ENCODE measurements at places on chromosomes 13 and 19. TPM values are rescaled to one million over a fixed set of nuclear protein-coding genes. Genes with fewer than 3 reads are reported as not detected.
A peak's percentile ranks its signal among the peaks of the same experiment; 100 is the strongest.

DNA sequence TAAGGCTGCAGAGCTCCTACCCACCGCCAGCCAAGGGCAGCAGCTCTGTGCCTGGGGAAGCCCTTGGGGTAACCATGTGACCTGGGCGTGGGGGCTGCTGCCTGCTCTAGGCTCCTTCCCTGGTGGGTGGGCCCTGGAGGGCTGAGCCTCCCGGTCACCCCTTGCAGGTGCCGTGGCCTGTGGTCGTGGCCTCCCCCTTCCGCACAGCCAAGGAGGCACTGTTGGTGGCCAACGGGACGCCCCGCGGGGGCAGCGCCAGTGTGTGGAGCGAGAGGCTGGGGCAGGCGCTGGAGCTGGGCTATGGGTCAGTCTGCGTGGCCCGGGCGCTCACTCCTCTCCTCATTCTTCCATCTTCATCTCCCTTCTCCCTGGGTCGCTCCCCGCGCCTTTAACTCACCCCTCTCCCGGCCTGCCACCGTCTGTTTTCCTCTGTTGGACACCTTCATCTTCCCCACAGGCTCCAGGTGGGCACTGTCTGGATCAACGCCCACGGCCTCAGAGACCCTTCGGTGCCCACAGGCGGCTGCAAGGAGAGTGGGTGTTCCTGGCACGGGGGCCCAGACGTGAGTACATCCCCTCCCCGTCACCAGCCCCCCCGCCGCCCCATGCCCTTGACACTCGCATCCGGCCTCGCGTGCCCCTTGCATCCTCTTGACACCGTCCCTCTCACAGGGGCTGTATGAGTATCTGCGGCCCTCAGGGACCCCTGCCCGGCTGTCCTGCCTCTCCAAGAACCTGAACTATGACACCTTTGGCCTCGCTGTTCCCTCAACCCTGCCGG, 9.9 kb upstream of the FLT3LG start:
- no peak for DNase-seq
- H3K4me3 ChIP-seq: no peak overlapping the region
- no peak overlapping the region for H3K27ac ChIP-seq
- no peaks in the 10 kb centered on the region for H3K27me3 ChIP-seq

DNA sequence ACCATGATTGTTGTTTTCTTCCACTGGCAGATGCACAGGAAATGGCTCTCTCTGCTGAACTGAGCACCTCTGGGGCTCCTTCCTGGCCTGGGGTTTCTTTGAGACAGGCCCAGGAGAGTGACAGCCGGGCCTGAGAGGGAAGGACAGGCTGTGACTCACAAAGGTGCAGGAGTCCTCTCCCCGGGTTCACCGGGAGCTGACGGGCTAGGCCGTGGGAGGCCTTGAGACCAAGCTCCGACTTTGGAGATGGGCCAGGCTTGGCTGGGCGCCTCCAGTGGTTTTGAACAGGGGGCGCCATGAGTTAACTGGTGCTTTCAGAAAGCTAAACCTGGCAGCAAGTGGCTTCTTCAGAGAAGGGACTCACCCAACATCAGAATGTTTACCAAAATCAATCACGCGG, 143.4 kb downstream of the URI1 start:
- H3K27me3 ChIP-seq: no peaks in the 10 kb centered on the region
- no peaks in the 10 kb centered on the region for H3K36me3 ChIP-seq
- no peak for DNase-seq
- H3K27ac ChIP-seq: no peak overlapping the region

- DNase-seq: peak; percentile 91
- peaks cover 27% of the 10 kb centered on the region for H3K27me3 ChIP-seq
- no peaks in the 10 kb centered on the region for H3K36me3 ChIP-seq
- H3K27ac ChIP-seq: no peak overlapping the region
These were observed 181.0 kb upstream of the GPR12 start for GRCh38 chr13:26941345-26942174.

TRIP10 gene
- total RNA-seq: 39.1 TPM

IGFL2 gene
- total RNA-seq: not detected

GRCh38 chr19:1580382-1580781, 12.3 kb upstream of the MEX3D start:
- H3K27me3 ChIP-seq: no peaks in the 10 kb centered on the region
- no peak overlapping the region for H3K4me3 ChIP-seq
- no peak for DNase-seq
- peaks cover 55% of the 10 kb centered on the region for H3K36me3 ChIP-seq

DNA sequence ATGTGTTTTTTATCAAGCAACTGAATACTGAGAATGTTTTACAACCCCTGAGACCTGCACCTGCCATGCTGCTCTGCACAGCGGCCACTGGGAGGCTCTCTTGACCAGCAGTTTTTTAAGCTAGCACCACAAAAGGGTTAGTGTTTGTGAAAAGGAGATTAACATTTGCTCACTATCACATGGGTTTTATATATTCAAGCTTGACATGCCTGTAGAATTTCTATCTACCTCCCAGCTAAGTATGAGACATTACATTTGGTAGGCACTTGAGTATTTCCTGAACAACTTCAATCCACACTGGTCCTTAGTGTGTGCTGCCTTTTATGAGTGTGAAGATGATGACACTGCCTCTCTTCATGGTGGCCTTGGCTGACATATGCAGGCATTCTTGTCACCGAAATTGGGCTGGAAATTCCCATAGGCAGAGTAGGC, 1238.9 kb downstream of the UQCRFS1 start:
- DNase-seq: no peak
- no peak overlapping the region for H3K4me3 ChIP-seq
- no peaks in the 10 kb centered on the region for H3K4me1 ChIP-seq
- H3K36me3 ChIP-seq: no peaks in the 10 kb centered on the region

SIGLEC12 gene
- total RNA-seq: not detected

All from IMR-90 (cell line).